Fibroblast of villous mesenchyme (primary cell): ENCODE measurements at places on chromosomes 12 and 14. TPM values are rescaled to one million over a fixed set of nuclear protein-coding genes. Genes with fewer than 3 reads are reported as not detected.

Gene HSP90AA1
- 166 and 321 TPM in 2 replicates for total RNA-seq

Gene LRRC43
- 1.6 and 1.7 TPM in 2 replicates for total RNA-seq

Gene SVOP
- not detected in 2 replicates for total RNA-seq

Gene RTN1
- 0.43 and 0.64 TPM in 2 replicates for total RNA-seq

Gene C14orf180
- not detected in 2 replicates for total RNA-seq

Gene EGLN3
- 0.64 and 0.86 TPM in 2 replicates for total RNA-seq

Gene CCDC197
- total RNA-seq: not detected in 2 replicates

Gene FSCB
- under 0.01 TPM in 1 of 2 replicates, not detected in the other for total RNA-seq

Gene CLEC2D
- total RNA-seq: 3.9 and 4.5 TPM in 2 replicates

Gene LGALS3
- 120 and 198 TPM in 2 replicates for total RNA-seq

Gene HOXC4
- total RNA-seq: under 0.01 and 1.6 TPM in 2 replicates

Gene CLEC9A
- not detected in 2 replicates for total RNA-seq

Gene SAMD15
- total RNA-seq: 1.3 and 1.6 TPM in 2 replicates

Gene RNASE7
- not detected in 2 replicates for total RNA-seq

Gene RAD51B
- 13.9 and 22.0 TPM in 2 replicates for total RNA-seq

Gene COL2A1
- under 0.01 TPM in 1 of 2 replicates, not detected in the other for total RNA-seq

Gene IGF1
- under 0.01 and 0.64 TPM in 2 replicates for total RNA-seq

Gene TSHR
- total RNA-seq: not detected in 2 replicates

Gene BCL2L2
- total RNA-seq: 17.7 and 20.7 TPM in 2 replicates

Gene NRIP2
- under 0.01 and 0.86 TPM in 2 replicates for total RNA-seq

Gene KRT6A
- not detected in 2 replicates for total RNA-seq

Gene SIRT4
- 1.3 and 1.6 TPM in 2 replicates for total RNA-seq

Gene RD3L
- not detected in 2 replicates for total RNA-seq

Gene PLEKHG7
- total RNA-seq: not detected in 2 replicates

Gene LMNTD1
- not detected in 2 replicates for total RNA-seq

Gene IFNG-AS1
- not detected in 2 replicates for total RNA-seq

Gene CEBPE
- total RNA-seq: not detected in 2 replicates

Gene TAS2R19
- total RNA-seq: 4.8 and 7.8 TPM in 2 replicates

Gene PTHLH
- total RNA-seq: 1.3 and 1.6 TPM in 2 replicates

Gene SLC39A5
- not detected in 2 replicates for total RNA-seq

Gene KCNJ8
- total RNA-seq: 5.2 and 19.4 TPM in 2 replicates

Gene OR4E2
- total RNA-seq: not detected in 2 replicates

Gene ARHGAP5
- 89.9 and 166 TPM in 2 replicates for total RNA-seq

Gene ADAM21
- under 0.01 and 0.43 TPM in 2 replicates for total RNA-seq

Gene CDCA3
- 18.4 and 21.2 TPM in 2 replicates for total RNA-seq

Gene COPS7A
- total RNA-seq: 71.8 and 79.9 TPM in 2 replicates

Gene ING4
- total RNA-seq: 23.8 and 25.5 TPM in 2 replicates

Gene KRT77
- not detected in 2 replicates for total RNA-seq

Gene SERPINA6
- not detected in 2 replicates for total RNA-seq

Gene CD163
- total RNA-seq: not detected in 2 replicates

Gene CMAS
- total RNA-seq: 16.8 and 28.1 TPM in 2 replicates

Gene PLEKHH1
- total RNA-seq: 0.43 and 0.64 TPM in 2 replicates

Gene OR11H6
- total RNA-seq: not detected in 2 replicates

Gene PIWIL1
- not detected in 2 replicates for total RNA-seq

Gene ACADS
- 6.9 and 9.7 TPM in 2 replicates for total RNA-seq
